Globus pallidus (tissue), 1 donor: ENCODE measurements at places on chromosomes 3 and 15.

GRCh38 chr3:197289726-197290125, 8.7 kb downstream of the DLG1 start:
- no peak for DNase-seq

- DNase-seq = peak; percentile 75
These were observed 843 bp downstream of the GLCE start for GRCh38 chr15:69161079-69161877.

GRCh38 chr3:12060139-12060845, 56.1 kb downstream of the SYN2 start:
- DNase-seq = no peak

DNA sequence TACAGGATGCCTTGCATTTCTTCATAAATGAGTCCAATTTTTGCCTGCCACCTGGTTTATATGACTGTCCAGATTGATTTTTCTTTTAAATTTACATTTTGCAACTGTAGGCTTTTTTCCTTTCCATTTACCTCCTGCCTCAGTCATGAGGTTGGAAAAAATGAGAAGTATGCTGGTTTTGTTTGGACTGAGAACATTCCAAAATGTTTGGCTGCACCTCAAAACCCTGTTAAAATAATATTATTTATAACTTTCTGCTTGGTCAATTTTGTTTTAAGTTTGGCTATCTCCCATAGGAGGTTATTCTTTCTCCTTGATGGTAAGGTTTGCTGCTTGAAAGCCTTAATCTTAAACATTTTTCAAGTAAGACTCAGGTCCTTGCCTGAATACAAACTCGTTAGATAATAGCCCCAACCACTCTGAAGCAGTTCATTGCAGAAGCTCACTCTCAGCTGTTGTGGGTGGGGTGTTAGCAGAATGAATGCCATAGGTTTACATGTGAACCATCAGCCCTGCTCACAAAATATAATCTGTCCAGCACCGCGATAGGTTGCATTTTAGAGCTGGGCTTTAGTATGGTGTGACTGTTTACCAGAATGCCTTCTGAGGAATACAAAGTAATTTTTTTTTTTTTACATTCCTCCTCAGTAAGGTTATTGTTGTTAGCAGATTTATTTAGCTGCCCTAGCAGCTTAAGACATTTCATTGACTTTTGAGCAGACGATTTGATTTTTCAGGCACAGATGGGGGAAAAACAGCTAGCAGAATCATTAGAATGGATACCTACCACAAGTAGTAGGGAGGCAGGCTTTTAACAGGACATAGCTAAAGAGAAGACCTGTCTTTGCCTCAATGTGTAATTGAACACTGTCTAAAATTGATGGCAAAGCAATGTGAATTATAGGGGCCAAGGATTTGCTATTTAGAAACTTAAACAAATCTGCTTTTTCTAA, 630.8 kb upstream of the KCNMB2 start:
- peak; percentile 7 for DNase-seq

- DNase-seq = no peak
These were observed 333.1 kb upstream of the RBMS3 start for GRCh38 chr3:28947751-28948150.

DNA sequence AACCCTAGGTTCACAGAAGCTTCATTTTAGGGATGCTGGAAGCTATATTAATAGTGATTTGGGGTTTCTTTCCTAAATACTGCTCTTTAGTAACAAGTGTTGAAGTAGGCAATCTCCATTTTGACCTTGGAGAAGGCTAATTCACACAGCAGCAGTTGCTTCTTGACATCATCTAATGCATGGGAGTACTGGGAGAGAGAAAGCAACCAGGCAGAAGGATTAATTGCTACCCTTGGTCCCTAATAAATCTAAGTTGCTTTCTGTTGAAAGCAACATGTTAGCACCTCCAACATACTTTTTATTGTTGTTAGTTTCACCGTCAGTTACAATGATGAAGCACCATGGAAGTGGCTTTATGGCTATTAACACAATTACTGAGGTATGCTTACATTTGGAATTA, 96.2 kb downstream of the ADAMTS9 start:
- DNase-seq = no peak

DNA sequence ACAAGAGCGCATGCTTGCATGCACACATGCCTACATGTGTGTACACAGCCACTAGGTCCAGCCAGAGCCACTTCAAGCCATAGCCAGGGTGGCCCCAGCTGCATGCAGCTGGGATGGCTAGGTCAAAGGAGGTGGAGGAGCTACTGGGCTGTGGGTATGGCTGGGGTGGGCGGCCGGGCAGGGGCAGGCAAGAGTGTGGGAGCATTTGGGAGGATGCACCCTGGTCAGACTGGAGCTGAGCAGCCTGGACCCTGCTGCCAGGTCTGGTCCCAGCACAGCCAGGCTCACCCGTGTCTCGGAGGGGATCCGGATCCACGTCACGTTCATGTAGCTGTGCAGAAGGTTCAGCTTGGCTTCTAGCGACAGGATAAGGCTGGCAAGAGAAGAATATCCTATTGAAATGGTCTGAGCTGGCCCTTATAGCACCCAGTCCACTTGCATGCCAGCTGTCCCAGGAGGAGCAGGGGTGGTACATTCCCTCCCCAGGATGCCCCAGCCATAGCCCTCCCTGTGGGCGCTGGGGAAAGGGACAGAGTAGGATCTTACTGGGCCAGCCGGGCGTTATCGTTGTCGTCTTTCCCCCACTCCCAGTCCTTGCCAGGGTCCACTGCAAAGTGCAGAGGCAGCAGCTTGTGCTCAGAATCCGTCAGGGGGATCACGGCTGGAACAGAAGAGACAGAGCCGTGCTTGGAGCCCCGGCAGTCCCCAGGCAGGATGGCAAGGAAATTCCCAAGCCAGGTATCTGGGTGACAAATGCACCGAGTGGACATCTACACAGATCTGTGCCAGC, 160.5 kb downstream of the KLF13 start:
- DNase-seq = no peak

DNA sequence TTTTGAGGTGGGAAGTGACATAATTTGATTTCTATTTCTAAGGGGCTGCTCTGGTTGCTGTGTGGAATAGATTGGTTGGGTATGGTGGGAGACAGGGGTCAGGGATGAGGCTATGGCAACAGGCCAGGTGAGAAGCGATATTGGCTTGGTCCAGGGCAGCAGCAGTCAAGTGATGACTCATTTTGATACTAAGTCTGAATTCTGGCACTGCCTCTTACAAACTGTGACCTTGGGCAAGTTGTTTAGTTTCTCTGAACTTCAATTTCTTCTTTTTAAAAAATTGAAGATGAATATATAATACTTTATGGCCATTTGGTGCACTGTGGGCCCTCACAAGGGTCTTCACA, 40.4 kb upstream of the CLSTN2 start:
- no peak for DNase-seq

DNA sequence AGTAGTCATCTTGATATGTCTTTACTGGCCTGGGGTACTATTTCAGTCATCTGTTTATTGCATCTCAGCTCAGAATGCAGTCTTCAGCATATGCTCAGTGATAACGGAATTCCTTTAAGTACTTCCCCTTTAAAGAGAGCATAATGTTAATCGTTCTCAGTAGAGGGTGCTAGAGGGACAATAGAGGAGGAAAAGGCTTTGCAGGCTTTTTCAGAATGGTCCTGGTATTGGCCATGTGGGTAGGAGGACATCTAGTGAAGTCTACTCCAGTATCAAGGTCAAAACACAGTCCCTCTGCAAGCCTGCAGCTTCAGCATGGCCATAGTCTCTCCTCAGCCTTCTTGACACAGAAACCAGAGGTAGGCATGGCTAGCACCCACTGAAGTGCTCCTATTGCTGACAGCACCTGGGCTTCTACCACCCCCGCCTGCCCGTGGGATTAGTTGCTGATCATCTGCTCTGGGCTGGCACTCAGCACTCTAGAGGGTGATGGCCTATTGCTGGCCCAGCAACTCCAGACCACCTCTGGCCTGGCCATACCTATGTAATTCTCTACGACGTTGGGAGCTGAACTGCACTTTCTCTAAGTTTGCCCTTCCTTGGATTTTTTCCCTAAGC, 65.4 kb downstream of the KCNH8 start:
- DNase-seq = peak; percentile 85

- no peak for DNase-seq
These were observed 105.0 kb upstream of the GAP43 start for GRCh38 chr3:115518100-115518852.

DNA sequence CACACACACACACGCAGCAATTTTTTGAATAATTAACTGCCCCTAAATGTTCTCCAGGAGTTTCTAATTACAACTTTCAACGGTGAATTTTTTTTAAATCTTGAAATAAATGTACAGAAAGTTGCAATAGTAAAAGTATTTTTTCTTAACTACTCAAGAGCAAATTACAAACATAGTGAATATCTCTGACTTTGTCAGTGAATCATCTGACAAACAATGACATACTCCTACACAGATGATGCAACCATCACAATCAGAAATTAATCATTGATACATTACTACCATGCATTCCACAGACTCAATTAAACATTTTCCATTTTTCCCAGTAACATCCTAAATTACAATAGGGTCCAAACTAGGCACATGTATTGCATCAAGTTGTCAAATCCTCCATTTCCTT, 597.3 kb downstream of the NAALADL2 start:
- DNase-seq = no peak

GRCh38 chr3:29385046-29385830, 104.4 kb downstream of the RBMS3 start:
- no peak for DNase-seq

DNA sequence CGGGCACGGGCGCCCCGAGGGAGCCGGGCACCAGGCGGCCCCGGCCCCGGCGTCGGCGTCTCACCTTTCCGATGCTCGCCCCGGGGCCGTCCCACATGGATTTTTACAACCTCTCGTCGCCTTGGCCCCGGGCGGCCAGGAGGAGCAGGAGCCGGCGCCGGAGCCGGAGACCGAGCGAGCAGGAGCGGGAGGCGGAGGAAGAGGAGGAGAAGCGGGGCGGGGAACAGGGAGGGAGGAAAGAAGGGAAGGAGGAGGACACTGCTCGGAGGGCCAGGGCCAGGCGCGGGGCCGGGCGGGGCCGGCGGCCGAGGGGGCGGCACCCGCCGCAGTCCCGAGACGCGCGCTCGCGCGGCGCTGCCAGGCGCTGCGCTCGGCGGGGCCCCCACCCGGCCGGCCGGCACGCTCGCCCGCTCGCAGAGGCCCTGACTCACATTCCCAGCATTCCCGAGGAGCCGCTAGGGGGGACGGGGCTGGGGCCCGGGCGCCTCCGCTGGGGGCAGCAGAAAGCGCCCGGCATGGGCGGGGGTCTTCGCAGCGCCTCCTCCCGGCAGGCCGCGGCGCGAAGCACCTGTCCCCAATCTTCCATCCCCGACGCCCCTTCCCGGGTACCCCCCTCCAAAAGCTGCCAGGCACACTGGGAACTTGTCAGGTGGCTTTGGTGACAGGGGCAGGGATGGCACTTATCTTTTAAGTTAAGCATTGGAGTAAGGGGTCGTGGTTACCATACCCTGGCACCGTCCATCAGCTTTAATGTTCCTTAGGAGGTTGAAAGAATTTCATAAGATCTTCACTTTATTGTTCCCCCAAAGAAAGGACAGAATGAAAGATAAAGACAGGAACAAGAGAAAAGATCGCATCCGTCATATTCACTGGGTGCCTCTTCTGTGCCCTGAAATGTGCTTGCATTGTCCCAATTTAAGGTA, at the start of gene ERC2:
TSS of gene ERC2 (minus strand) at position 284 of the 923 bp plus-strand sequence.
- DNase-seq = peak; percentile 46

DNA sequence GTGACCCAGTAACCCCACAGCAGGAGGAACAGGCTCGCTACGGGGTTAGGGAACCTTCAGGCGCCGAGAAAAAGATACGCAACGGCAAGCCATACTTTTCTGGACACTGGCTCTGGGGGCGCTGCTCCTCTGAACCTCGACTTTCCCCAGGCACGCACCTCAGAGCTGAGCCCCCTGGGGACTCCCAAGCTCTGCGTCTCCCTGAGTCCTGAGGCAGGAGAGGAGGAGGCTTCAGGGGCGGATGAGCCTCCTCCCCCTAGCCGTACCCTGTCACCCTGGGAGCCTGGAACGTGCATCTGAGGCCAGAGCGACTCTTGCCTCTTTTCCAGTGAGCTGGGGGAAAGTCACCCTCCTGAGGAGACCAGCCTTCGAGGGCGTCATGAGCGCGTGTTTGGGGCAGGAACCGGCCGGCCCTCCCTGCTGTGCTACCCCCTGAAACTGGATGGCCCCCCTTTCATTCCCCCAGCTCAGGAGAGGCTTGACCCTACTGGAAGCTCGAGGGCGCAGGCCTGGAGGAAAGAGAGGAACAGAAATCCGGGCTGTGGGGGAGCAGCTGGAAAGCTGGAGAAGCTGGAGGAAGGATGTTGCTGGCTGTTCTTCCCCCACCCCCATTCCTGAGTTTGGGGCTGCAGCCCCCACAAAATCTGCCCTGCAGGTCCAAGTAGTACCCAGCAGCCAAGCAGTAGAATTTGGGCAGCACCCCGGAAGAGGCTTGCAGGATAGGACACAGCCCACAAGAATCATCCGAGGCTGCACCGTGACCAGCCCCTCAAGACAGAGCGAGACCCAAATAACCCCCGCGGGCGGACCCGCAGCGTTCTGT, 25.1 kb upstream of the POLG start:
- DNase-seq = no peak

GRCh38 chr15:60660290-60661051, 181.5 kb upstream of the ICE2 start:
- DNase-seq = no peak

DNA sequence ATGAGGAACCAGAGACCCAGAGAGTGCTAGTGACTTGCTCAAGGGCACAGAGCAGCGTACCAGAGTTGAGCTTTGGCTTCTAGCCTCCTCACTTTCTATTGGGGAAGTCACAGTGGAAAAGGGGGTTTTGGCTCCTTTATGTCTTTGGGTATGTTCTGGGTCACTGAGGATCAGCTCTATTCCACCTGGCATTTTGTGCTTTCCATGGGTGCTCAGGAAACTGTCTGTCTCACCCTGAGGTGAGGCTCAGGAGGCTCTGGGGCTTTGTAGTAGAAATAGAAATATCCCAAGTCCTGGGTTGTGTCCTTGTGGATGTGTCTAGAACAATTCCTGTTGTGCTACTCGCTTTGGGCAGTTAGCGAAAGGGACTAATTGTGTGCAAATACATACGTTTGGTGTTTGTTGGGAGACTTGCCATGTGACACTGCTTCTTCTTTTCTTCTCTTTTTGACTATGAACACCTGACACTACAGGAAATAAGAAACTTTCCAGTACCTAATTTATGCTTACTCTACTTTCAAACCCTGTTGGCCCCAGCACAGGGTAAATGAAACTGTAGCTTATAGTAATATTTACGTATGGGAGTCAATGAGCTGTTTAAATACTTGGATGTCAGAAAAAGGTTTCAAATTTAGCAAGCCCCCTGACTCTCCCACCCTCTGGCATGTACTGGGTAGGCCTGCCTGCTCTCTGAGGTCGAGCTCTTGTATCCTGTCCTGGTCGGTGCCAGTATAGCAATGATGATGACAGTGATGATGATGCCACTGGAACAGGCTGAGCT, 35.6 kb downstream of the SMAD3 start:
- no peak for DNase-seq

- DNase-seq = no peak
These were observed 23.1 kb upstream of the CFAP161 start for GRCh38 chr15:81111018-81111417.

GRCh38 chr3:120796976-120797375, 54.4 kb downstream of the GTF2E1 start:
- no peak for DNase-seq
